Left renal pelvis (tissue), 4 donors: ENCODE measurements at places on chromosomes 12 and 14.

DNA sequence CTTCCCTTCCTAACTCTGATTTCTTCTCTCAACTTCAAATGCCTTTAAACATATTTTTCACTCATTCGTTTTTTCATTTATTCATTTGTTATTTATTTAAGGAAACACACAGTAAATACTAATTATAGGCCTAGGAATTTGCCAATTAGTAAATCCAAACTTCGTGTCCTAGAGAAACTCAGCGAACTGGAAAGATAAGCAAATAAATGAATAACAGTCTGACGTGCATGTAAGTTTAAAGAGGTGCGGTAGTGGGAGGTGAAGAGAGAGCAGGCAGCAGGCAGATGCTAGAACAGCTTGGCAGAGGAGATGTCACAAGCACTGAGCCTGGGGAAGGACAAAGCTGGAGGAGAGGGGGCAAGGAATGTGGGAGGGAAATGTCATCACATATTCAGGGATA lies 228.2 kb downstream of the DPY19L2 start:
- DNase-seq: peak; percentile 19

DNA sequence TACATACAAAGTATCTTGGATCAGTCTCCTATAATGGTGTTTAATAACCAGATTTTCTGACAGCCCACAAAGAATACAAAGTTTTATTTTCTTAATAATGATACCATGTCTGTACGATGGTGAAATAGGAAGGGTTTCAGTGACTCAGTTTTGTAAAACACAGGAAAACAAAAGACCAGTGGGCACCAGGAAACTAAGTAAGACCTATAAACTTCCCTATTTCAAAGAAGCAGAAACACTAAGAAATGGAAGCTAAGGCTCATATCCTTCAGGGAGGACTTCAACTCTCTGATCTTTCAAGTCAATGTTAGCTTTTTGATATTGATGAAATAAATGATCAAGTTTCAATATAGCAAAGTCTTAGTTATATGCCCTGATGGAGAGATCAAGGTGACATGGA lies 196.0 kb downstream of the DUSP6 start:
- DNase-seq: no peak

- DNase-seq: no peak
Observed at GRCh38 chr14:100849115-100849781, 23.3 kb downstream of the MEG3 start.

DNA sequence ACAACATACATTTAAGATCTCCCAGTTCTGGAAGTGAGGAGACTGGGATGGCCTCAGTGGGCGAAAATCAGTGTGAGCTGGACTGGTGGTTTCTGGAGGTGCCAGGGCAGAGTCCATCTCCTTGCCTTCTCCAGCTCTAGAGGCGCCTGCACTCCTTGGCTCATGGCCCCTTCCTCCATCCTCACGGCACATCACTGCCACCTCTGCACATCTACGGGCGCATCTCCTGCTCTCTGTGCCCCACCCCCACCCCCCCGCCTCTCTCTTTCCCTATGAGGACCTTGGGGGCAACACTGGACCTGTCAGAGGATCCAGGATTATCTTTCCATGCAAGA lies 62.8 kb upstream of the DIO3 start:
- no peak for DNase-seq

- DNase-seq: no peak
Observed at GRCh38 chr12:47982770-47983169, 19.4 kb downstream of the TMEM106C start.

- DNase-seq: no peak
Observed at GRCh38 chr12:50110127-50110761, 1.8 kb upstream of the COX14 start.

GRCh38 chr14:45364565-45365156 lies 111.7 kb upstream of the MIS18BP1 start:
- DNase-seq: no peak

DNA sequence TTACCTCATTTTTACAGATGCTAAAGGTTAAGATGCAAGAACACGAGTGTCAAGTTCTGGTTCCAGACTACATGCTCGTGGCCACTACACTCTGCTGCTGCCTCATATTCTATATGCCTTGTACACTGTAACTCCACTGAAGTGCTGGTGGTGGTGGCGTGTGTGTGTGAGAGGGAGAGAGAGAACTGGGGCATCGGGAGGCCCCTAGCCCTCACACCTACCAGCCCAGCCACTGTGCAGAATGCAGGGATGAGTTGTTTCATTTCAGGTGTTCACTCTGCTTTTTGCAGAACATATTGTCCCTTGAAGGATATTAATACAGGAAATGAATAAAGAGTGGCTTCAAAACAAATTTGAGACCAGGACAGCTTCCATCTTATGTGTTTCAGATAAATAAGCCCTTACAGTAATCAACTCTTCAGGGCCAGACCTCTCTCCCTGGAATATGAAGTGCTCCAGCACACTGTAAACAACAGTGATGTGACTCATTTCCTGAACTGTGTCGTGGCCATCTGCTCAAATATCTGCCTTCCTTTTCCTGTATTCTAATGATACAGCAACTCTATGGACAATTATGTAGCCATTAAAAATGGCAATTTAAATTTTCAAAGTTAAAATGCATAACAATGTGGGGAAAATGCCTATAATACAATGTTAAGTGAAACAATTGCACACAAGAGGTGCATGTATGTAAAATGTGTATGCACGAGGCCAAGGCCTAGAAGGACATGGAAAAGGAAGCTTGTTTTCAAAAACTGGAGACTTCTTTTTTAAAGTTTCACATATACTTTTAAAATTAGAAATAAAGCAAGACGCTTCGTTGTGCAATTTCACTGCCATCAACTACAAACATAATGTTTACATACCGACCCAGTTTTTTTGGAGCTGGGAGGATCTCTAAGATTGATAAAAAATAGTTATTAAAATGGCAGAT lies 215.4 kb downstream of the PELI2 start:
- no peak for DNase-seq

GRCh38 chr14:93331002-93331727 lies 1.7 kb downstream of the BTBD7 start:
- no peak for DNase-seq

DNA sequence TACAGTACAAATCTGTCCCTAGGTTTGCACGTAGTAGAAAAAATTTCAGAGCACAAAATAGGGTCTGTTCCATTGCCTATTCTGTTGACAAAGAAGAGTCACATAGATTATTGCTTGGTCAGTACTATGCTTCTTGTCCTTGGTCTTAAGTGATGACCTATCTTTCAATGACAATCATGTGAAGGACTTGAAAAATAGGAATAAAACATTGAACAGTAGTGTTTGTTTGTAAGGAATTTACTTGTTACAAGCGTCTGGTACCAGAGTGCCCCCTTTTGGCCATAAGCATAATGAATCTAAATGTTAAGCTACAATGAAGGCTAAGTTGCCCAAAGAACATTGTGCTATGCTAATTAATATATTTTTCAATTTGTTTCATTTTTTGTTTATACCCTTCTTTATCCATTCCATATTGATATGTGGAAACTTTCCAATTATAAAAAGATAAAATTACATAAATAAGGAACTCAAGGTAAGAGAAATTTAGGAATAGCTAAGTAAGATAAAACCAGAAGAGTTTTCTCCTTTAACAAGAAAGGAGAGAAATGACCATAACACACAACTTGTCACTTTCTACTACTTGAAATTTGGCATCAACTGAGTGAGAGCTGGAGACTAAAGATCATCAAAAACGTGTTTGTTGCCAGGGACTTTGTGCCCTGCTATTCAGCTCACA lies 204.7 kb downstream of the EPS8 start:
- no peak for DNase-seq

GRCh38 chr14:36505181-36505815 lies 14.7 kb downstream of the NKX2-1 start:
- DNase-seq: no peak

DNA sequence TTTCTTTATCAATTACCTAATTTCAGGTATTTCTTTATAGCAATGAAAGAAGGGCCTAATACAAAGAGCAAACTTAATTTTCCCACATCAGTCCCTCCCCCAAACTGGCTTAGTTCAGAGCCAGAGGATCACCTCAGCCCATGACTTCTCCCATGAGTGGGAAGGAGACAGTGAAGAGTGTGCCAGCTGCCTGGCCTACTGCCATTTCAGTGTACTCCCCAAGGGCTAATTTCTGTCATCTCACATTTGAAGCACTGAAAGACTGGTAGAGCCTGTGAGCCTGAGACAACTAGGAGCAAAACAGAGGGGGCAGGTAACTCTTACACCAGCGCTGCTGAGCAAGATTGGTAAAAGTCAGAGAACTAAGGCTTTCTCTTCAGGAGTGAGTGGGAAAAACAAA lies 29.1 kb upstream of the ADAM20 start:
- DNase-seq: no peak

DNA sequence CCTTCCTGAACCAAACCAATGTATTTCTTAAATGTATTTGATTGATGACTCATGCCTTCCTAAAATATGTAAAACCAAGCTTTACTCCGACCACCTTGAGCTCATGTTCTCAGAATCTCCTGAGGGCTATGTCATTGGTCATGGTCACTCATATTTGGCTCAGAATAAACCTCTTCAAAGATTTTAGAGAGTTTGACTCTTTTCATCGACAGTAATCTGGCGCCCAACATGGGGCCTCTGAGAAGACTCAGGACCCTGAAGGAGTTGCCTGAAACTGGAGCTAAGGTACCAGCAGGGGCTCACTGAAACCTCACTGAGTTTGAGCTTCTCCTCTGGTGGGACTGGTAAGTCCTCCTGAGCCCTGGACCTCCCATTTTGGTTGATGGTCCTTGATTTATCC lies 17.2 kb upstream of the PSMC1 start:
- no peak for DNase-seq

DNA sequence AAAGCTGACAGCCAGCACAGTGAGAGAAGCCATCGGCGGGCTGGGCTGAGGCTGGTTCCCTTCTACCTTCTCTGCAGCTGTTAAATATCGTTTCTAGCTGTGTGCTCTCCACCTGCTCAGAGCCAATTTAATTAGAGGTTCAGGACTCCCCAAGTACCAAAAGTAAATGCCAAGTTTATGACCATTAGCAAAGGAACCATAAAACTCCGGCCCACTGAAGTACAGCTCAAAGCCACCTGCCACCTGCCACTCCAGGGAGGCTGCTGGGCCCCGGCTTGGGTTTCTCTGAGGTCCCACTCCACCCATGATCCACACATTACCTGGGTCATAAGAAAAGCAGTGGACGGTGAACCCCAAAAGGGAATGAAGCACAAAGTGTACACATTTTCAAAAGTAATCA lies 272.8 kb downstream of the KSR2 start:
- DNase-seq: no peak

DNA sequence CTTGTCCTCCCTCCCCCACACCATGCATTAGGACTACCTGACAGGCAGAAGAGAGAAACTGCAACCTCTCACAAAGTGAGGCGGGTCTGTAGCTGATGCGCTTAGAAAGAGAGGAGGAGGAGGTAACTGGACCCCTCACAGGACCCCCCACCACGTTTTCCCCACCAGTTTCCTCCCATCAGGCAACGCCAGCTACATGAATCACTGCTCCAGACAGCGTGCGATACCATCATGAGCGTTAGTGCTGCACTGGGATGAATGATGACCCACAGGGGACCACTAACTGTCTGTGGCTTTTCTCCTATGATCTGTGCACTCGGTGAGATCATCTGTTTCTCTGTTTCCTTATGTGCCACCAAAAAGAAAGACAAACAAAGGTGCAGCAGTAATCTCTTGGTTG lies 77.7 kb downstream of the KCNK10 start:
- no peak for DNase-seq

- DNase-seq: no peak
Observed at GRCh38 chr12:82708061-82708879, 21.6 kb downstream of the TMTC2 start.

GRCh38 chr14:102991376-102991775 lies 66.0 kb downstream of the CDC42BPB start:
- no peak for DNase-seq

DNA sequence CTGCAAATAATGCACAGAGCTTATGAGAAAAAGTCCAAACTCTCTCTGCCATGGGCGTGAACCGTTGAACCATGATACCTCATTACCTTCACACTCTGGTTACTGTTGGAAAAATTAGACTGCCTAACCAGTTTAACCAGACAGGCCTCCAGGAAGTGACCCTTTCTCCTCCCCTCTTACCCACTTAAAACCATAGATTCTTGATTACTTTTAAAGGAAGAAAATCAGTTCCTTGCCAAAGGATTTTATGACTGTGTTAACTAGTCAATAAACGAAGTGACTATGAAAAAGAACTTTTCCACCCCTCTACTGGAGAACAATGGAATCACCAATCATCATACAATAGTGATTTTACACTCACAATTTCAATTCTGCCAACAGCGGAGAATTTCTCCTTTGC lies 254.0 kb upstream of the ATP2B1 start:
- no peak for DNase-seq

- DNase-seq: no peak
Observed at GRCh38 chr14:92670643-92671366, 77.6 kb downstream of the LGMN start.
